ENCODE measurements at places on chromosomes 6 and 20. TPM values are rescaled to one million over a fixed set of nuclear protein-coding genes. Genes with fewer than 3 reads are reported as not detected.
A peak's percentile ranks its signal among the peaks of the same experiment; 100 is the strongest.

DPPA5 gene
- not detected for total RNA-seq

YWHAB gene
- 126 TPM for total RNA-seq

COL21A1 gene
- 4.6 TPM for total RNA-seq

DNA sequence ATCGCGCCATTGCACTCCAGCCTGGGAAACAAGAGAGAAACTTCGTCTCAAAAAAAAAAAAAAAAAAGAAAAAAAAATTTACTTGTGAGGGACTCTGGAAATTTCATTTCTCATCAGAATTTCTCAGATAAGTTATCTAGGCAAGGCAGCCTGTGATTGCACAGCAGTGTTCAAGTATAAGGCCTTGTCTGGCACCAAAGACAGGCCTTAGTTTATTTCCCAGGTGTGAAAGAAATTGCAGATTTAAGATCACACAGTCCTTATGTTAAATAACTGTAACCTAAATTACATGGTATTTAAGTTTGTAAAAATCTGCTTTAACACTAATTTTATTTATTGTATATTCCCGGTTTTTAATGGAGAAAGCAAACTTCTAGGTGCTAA is 34.8 kb downstream of the HFE start:
- H3K36me3 ChIP-seq = no peaks in the 10 kb centered on the region
- no peak for DNase-seq
- H3K4me1 ChIP-seq = no peaks in the 10 kb centered on the region

DNA sequence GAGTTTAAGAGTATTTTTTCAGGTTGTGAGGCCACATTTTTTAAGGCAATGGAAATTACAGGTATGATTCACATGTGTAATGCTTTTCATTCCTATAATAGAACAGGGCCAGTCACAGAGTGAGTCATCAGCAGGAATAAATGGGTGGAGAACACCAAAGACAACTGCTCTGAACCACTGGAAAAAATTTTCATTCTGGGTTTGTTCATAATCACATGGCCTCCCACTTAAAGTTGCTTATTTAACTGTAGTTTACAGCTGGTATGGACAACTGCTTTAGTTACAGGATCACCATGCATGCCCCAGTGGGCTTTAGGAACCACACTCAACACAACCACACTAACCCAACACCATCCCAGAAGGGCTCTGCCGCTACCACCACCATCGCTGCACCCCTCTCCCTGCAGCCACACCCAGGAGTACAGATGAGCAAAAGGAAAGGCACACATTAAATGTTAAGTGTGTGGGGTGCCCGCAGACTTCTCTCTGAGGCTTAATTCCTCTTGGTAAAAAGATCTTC is 107.0 kb upstream of the DST start:
- no peaks in the 10 kb centered on the region for H3K4me1 ChIP-seq
- no peaks in the 10 kb centered on the region for H3K27me3 ChIP-seq
- no peak overlapping the region for H3K4me3 ChIP-seq
- H3K27ac ChIP-seq = no peak overlapping the region
- DNase-seq = no peak
- no peaks in the 10 kb centered on the region for H3K36me3 ChIP-seq

DNA sequence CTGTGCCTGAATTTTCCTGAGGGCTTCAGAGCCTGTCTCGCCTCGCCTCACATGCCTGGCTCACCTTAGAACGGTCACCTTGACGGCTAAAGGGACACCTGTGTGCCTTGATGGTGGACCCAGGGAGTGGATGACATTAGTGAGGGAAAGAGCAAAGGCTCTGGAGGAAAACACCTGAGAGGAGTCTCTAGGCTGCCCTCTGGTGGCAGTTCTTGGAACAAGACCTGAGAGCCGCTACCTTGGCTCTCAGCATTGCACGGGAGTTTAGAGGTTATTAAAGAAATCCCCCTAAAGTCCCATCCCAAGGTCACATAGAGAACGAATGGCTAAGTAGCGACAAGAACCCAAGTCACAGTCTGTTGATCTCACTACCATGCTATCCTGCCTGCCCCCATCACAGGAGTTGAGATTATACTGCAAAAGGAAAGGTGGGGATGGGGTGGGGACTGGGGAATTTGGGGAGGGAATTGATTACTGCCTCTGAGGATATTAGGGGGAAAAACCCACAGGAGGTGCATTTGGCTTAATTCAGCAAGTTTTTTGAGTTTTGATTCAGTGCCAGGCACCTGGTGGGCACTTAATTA is 7.9 kb upstream of the CDSN start:
- H3K36me3 ChIP-seq = no peaks in the 10 kb centered on the region
- no peaks in the 10 kb centered on the region for H3K27me3 ChIP-seq
- no peak overlapping the region for H3K27ac ChIP-seq
- no peak overlapping the region for H3K4me3 ChIP-seq
- peak; percentile 68 for DNase-seq

DNA sequence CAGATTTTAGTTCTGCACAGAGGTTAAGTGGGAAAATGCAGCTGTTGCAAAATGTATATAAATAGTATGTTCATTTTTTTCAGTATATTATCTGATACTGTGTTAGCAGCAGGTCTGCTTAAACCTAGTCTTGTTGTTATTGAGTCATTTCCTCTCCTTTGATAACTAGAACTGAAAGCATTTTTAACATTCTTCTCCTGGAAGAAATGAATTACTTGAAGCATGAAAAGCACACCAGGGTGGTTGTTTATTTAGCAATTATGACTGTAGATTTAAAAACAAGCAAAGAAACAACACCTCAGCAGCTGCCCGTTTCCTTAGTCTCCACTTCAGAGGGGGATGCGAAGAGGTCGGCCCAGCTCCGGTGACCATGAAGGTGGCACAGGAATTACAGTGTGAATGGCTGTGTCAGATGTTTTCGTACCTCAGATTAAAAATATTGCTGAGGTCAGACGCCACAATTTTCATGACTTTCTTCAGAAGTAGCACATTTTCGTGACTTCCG is 53.5 kb downstream of the GOPC start:
- no peak overlapping the region for H3K27ac ChIP-seq
- H3K36me3 ChIP-seq = no peaks in the 10 kb centered on the region
- DNase-seq = no peak
- H3K4me1 ChIP-seq = peaks cover 2% of the 10 kb centered on the region
- no peaks in the 10 kb centered on the region for H3K27me3 ChIP-seq

- H3K27ac ChIP-seq = no peak overlapping the region
- H3K36me3 ChIP-seq = no peaks in the 10 kb centered on the region
- H3K4me3 ChIP-seq = no peak overlapping the region
- peaks cover 6% of the 10 kb centered on the region for H3K4me1 ChIP-seq
- DNase-seq = no peak
Measured at GRCh38 chr6:148494226-148494625, 151.6 kb downstream of the SASH1 start.

GRCh38 chr6:136673571-136673970 is 118.7 kb downstream of the MAP3K5 start:
- no peak overlapping the region for H3K4me3 ChIP-seq
- no peak overlapping the region for H3K27ac ChIP-seq
- no peaks in the 10 kb centered on the region for H3K27me3 ChIP-seq
- DNase-seq = no peak
- H3K36me3 ChIP-seq = no peaks in the 10 kb centered on the region
- peaks cover 6% of the 10 kb centered on the region for H3K4me1 ChIP-seq

GRCh38 chr20:23350904-23351838 is 580 bp downstream of the NXT1 start:
- H3K27me3 ChIP-seq = no peaks in the 10 kb centered on the region
- H3K27ac ChIP-seq = peak overlapping the region; percentile 89
- H3K36me3 ChIP-seq = no peaks in the 10 kb centered on the region
- DNase-seq = peak; percentile 75

- no peaks in the 10 kb centered on the region for H3K36me3 ChIP-seq
- H3K27me3 ChIP-seq = no peaks in the 10 kb centered on the region
- no peak for DNase-seq
Measured at GRCh38 chr6:31011153-31011552, 879 bp downstream of the MUC22 start.

DNA sequence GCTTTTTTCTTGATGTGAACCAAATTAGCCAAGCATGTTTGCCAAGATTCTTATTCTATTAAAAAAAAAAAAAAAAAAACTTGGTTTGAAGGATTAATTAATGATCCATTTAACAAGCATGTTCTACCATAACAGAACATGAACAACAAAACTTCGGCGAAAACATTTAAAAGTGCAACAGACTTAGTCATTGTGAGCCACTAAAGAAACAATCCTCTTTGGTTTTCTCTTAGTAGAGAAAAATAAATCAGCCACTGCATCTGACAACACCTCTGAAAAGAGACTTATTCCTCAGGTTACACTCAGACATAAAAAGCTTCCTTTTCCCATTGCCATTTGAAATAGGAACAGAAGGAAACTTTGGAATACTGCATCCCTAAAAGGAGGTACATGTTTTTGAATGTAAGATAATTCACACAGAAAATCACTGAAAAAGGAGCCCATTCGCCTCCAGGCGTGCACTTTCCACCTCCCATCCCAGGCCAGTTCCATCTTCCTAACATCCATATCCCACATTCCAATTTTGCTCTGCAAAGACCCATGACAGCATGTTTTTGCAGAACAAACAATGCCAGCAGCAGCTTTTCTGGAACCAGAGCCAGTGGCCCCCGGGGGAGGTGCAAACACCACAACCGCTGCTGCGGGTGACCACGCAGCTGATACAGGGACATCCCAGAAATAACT is 79.5 kb downstream of the ZMYND8 start:
- H3K36me3 ChIP-seq = no peaks in the 10 kb centered on the region
- DNase-seq = peak; percentile 72
- H3K4me3 ChIP-seq = no peak overlapping the region
- H3K27me3 ChIP-seq = no peaks in the 10 kb centered on the region
- no peak overlapping the region for H3K27ac ChIP-seq
- H3K4me1 ChIP-seq = peaks cover 2% of the 10 kb centered on the region

DNA sequence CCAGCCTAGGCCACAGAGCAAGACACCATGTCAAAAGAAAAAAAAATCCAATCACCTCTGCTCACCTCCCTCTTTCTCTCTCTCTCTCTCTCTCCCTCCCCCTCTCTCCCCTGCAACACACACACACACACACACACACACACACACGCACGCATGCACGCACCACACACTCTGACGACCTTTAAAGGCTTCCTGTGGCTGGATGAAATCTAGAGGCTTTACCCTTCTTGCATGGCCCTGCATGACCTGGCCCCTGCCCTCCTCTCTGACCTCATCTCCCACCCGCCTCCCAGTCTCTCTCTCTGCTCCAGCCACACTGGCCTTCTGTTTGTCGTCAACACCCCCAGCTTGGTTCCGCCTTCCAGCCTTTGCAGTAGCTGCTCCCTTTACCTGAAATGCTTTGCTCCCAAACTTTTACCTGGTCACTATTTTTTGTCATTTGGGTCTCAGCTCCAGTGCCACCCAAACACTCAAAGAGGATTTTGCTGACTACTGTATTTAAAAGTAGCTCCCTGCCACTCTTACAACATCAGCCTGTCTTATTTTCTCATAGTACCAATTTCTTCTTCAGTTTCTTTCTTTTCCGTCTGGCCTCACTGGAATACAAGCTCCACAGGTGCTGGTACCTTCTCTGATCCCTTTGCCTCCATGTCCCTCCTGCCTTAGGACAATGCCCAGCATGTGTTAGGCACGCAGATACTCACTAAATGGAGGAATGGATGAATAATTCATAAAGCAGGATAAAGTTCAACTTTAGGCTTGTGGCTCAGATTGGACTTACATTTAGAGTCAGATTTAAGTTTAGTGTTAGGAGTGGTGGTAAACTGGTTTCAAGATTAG is 4.3 kb upstream of the LTA start:
- no peaks in the 10 kb centered on the region for H3K36me3 ChIP-seq
- H3K27ac ChIP-seq = no peak overlapping the region
- H3K4me3 ChIP-seq = no peak overlapping the region
- H3K27me3 ChIP-seq = no peaks in the 10 kb centered on the region

GRCh38 chr6:33683051-33683571 is 28.4 kb downstream of the UQCC2 start:
- no peaks in the 10 kb centered on the region for H3K36me3 ChIP-seq
- H3K27ac ChIP-seq = no peak overlapping the region
- no peaks in the 10 kb centered on the region for H3K27me3 ChIP-seq
- H3K4me3 ChIP-seq = no peak overlapping the region

DNA sequence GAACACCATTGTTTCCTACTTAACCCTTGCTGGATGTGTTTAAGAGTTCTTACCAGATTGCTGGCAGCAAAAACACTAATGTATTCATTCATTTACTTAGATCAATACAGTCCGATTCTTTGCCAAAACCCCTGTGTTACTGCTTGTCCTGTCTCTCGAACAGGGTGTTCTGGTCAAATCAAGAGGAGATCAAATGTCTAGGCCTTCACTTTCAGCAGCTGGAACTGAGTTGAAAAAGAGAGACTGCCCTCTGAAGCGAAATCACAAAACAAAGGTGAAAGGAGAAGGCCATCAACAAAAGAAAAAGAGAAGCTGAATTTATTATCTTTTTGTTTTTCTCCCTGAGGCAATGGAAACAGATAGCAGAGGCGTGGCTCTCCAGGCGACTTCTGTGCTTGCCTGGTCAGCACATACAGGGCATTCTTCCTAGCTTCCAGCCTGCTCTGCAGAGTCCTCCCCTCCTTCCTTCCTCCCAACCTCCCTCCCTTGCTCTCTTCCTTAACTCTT is 44.1 kb upstream of the GCM1 start:
- no peaks in the 10 kb centered on the region for H3K27me3 ChIP-seq
- DNase-seq = no peak
- peaks cover 1% of the 10 kb centered on the region for H3K4me1 ChIP-seq
- H3K4me3 ChIP-seq = no peak overlapping the region

DNA sequence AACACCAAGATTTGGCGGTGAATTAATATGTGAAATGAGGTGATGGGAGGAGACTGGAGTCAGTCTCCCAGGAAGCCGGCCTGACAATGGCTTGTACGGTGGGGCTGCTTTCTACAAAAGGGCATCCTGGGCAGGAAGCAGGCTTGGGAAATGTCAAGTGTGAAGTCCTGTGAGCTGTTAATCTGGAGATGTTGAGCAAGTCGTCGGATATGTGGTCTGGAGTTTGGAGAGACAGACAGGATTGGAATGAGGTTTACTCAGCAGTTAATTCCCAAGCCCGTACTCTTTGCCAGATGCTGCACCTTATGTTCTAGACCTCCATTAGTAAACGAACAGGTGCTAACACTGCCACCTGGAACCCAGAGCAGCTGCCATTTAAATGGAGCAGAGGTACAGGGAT is 107.7 kb upstream of the FOXC1 start:
- H3K27me3 ChIP-seq = no peaks in the 10 kb centered on the region
- H3K36me3 ChIP-seq = no peaks in the 10 kb centered on the region
- no peak for DNase-seq
- H3K4me1 ChIP-seq = peaks cover 10% of the 10 kb centered on the region
- H3K27ac ChIP-seq = no peak overlapping the region
- H3K4me3 ChIP-seq = no peak overlapping the region

Measured in ovary (tissue), 10 donors.